Smooth muscle cell of bladder (primary cell): ENCODE measurements at places on chromosomes 12 and 14. TPM values are rescaled to one million over a fixed set of nuclear protein-coding genes. Genes with fewer than 3 reads are reported as not detected.

Gene ESPL1
- 0.46 and 1.00 TPM in 2 replicates for total RNA-seq

Gene NKX2-1
- total RNA-seq, result not detected in 2 replicates

Gene KLRG1
- 0.28 and 0.65 TPM in 2 replicates for total RNA-seq

Gene MTHFD1
- 23.3 and 28.8 TPM in 2 replicates for total RNA-seq

Gene CMKLR1
- total RNA-seq, result 0.09 and 0.14 TPM in 2 replicates

Gene KRT6C
- total RNA-seq, result not detected in 2 replicates

Gene C12orf54
- not detected in 2 replicates for total RNA-seq
